ENCODE measurements at places on chromosomes 4 and X.

DNA sequence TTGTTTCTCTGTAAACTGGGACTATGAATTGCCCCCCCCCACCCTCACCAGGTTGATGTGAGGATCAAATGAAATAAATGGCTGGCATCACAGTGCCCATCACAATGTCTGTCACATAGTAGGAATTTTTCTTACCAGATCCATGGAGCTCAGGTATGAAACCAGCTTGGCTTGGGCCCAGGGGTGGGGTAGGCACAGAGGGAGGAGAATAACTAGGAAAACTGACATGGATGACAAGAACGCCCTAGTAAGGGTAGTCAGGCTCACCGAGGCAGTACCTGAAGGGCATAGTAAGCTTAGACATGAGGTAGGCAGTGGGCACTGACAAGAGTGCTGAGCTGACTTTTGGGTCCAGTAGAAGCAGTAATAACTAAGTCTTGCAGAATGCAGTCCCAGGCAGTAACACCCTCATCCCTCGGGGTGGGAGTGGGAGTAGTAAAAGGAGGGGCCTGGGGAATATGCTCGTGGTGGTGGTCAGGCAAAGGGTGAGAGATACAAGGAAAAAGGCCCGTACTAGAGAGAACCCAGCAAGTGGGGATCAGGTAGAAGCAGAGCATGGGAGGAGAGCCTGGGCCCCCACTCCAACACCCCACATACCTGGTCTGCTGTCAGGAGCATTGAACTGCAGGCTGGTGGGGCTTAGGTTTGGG, 155.9 kb upstream of the PJA1 start:
- DNase-seq, result no peak

GRCh38 chr4:5899881-5900280, 7.0 kb upstream of the CRMP1 start:
- no peak for DNase-seq

DNA sequence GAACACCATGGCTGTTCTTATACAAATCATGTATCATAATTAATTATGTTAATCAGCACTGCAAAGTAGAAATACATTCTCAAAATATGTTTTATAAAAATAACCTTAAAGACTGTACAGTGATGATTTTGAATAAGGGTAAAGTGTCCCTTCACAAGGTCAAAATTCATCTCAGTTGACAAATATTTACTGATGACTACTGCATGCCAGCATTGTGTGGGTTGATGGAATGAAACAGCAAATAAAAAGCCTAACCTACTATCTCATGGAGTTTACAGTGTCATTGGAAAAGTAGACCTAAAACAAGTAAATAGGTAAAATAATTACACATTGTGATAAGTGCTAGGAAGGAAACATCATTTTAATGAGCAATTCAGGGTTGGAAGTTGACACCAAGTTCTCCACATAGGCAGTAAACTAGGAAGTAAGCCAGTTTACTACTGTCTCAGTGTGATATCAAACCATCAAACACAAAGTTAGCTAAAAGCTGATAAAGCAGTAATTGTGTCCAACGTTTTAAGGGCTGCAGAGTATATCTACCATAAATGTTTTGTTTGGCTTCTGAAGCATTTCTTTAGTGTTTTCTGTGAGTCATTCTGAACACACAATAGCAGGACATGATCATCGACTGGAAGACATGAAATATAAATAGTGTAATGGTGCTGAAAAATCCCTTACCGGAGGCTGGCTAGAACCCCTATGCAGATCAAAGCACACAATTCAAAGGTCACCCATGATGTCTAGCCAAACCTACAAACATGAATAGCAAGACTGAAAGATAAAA, 221.8 kb downstream of the DACH2 start:
- no peak for DNase-seq

DNA sequence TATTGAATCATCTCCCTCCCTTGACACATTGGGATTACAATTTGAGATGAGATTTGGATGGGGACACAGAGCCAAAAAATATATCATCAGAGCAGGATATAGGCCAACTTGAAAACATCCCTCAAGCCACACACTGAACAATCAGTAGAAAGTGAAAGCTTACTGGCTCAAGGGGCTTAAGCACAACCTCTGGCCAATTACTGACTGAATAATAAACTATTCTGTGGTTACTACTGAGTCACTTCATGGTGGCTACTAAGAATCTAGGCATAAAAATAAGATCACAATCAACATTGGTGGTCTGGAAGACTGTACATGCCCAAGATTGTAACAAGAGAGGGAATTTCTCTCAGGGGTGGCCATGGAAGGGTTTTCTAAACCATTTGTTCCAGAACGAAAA, 27.4 kb upstream of the GPR174 start:
- no peak for DNase-seq

DNA sequence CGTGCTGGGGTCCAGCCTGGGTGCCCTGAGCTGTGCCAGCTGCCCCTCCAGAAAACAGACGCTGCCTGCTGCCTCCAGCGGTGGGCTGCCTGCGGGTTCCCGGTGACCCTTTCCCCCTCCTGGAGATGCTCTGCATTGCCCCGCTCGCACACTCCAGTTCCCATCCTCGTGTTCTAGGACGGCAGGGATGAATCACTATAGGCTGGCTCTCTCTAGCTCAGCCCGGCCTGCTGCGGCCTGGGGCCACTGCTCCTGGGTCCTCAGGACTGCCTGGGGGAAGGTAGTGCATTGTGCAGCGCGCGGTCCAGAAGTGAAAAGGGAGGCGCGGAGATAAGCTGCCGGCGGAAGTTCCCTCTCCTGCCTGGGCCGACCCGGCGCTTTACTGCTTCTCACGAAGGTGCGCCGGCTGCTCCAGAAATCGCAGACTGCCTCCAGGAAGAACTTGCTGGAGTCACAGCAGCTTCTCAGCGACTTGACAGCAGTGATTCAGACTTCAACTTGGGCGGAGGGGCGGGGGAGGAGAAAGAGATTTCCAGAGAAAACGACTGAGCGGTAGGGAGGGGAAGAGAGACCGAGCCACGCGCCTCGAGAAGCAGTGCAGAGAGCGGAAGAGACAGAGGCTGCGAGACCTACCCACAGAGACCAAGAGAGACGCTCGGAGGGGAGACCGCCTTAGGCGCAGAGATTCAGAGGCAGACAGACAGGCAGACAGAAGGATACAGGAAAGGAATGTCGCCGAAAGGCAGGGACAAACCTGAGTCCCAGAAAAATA, 6.7 kb upstream of the MSX1 start:
- DNase-seq, result no peak

DNA sequence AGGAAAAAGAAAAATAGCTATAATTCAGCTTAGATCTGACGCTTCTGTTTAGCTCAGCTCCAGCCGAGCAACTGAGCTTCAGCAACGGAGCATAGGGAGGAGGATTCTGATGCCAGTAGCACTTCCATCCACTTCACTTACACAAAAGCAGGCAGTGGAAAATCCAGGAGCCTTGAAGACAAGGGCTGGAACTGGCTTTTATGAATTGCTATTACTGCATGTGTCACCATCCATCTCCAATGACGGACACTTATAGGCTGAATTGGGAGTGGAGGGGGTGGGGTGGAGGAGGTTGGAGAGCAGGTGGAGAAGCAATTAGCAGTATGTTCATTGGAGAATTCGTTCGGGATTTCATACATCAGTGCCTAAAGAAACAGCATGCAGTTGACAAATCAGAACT, 15.6 kb downstream of the ENOX2 start:
- DNase-seq, result no peak

GRCh38 chrX:53190363-53190960, 34.5 kb downstream of the KDM5C start:
- DNase-seq, result no peak

DNA sequence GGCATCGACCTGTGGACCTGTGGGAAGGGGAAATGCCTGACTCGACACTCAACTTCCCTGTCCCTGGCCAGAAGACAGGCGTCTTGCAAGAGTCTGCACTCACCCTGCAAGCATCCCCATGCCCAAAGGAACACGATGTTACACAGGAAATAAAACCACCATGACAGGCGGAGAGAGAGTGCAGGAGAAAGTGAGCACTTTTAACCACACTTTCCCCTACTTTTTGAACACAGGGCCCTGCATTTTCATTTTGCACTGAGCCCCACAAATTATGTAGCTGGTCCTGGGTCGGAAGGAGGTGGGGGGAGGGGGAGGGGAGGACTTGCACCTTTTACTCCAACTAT, 13.8 kb upstream of the MAN2B2 start:
- no peak for DNase-seq

DNA sequence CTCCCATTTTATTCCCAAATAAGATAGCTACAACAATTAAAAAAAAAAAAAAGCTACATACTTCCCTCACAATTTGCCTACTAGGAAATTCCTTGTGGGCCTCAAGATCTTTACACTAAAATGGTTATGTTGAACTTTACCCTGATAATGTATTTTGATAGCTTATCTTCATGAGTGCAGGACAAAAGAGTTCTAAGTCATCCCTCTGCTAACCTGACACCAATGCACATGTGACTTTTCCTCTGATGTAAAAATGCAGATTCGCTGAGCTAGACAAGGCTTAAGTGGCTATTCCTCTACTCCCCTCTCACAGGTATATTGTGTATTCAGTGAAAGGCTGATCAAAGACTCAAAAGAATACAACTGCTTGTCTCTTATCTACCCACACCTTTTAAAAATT, 22.5 kb downstream of the ELF2 start:
- no peak for DNase-seq

DNA sequence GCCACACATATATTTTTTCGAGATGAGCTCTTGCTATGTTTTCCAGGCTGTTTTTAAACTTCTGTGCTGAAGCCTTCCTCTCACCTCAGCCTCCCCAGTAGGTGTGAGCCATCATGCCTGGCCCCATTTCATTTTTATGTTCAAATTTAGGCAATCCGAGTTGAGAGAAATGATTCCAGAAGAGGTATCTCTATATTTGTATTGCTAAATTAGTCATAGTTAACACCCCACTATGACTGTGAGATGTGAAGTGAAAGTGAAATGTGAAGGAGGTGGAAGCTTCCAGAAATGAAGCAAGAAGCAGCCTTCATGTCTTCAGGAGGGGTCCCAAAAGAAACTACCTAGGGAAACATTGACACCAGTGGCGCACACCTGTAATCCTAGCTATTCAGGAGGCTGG, 17.7 kb downstream of the APELA start:
- no peak for DNase-seq

DNA sequence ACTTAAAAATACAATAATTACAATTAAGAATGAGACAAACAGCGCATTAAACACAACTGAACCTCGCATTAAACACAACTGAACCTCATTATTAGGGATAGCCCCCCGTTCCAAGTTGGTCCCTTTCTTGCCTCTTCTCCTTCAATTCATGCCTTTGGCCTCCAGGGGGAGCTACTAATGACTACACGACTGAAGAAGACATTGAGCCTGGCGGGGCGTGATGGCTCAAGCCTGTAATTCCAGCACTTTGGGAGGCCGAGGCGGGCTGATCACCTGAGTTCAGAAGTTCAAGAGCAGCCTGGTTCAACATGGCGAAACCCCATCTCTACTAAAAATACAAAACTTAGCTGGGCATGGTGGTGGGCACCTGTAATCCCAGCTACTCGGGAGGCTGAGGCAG, 56.4 kb upstream of the NWD2 start:
- no peak for DNase-seq

DNA sequence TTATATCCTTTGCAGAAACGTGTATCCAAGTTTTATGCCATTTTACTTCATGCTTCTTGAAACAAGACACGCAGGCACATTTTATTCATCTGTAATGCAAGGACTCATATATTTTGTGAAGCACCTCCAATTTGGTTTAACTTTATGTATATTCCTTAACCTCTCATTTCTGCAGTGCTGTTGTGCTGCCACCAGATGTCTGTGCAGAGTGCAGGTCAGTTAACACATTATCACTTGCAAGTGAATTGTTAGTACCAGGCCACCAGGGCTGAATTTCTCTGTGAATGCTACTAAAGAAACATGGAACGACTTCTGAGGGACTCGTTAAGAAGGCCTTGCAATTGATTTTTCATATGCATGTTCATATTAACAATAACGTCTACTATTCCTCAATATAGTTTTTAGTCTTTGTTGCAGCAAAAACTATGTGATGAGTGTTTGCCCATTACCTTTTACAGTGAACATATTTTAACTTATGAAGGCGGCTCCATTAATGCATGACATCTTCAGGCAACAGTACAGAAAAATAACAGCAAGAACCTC, 770.3 kb downstream of the NLGN4X start:
- no peak for DNase-seq

DNA sequence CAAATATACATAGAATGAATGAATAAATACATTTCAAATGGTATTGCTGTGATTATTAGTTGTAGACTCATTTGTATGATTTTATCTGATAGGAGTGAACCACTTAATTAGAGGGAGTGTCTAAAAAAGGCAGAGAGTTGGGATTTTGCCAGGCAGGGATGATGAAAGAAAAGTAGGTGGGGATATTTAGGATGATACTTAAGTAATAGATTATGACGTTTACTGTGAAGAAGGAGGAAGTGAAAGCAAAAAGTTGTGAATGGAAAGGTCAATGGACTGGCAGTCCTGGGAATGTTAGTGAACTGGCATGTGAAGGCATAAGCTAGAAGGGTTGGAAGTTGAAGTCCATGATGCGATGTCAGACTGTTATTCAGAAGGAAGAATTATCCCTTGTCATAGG, 917.1 kb downstream of the RAPGEF2 start:
- no peak for DNase-seq

DNA sequence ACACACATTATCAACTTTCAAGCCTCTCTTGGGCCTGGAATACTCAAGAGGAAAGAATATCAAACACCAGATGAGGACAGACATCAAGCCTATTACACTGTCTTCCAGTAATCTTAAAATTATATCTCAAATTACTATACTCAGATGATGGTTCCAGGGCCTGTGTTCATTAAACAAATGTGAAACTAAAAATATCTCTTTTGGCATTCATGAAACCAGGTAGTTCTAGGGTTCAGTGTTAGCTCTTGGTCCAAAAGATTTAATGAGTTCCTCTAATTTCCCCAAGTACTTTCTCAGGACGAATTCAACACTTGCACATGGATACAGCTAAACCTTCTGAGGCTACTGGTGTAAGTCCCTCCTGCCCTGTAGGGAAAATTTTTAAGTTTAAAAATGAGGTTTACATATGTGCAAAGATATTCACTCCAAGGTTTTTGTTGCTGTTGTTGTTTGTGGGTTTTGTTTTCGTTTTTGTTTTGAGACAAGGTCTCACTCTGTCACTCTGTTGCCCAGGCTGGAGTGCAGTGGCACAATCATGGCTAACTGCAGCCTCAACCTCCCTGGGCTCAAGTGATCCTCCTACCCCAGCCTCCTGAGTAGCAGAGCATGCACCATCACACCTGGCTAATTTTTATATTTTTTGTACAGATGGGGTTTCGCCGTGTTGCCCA, 79.4 kb downstream of the USP46 start:
- no peak for DNase-seq

DNA sequence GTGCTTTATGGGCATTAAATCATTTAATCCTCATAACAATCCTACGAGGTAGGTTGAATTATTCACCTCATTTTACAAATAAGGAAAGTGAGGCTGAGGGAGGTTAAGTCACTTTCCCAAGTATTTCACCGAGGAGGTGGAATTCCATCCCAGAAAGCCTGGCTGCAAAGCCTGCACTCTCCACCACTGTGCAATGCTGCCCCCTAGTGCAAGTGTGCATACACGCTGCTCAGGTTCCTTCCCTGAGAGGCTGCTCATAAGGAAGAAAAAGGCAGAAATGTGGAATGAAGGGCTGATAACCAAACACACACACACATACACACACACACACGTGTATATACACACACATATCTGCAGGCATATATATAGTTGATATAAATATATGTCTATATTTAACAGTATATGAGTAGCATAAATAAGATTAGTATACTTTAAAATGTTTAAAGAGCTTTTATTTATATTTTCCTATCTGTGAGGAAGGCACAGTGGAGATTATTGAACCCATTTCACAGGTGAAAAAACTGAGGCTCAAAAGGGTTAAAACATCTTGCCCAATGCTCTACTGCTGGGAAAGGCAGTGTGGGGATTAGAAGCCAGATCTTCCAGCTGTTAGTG, 714.5 kb upstream of the TENM3 start:
- DNase-seq, result peak; percentile 38

Data from kidney capillary endothelial cell (primary cell).